Keratinocyte (primary cell): ENCODE measurements at places on chromosomes 3 and 15.

- DNase-seq, result no peak
Observed at GRCh38 chr3:157239082-157239704, 79.2 kb upstream of the CCNL1 start.

- DNase-seq, result no peak
Observed at GRCh38 chr3:10933805-10934481, 58.6 kb upstream of the SLC6A1 start.

- DNase-seq, result no peak
Observed at GRCh38 chr3:38133557-38134405, 3.1 kb downstream of the ACAA1 start.

GRCh38 chr3:59127071-59127470 lies 77.2 kb upstream of the CFAP20DC start:
- DNase-seq, result no peak

DNA sequence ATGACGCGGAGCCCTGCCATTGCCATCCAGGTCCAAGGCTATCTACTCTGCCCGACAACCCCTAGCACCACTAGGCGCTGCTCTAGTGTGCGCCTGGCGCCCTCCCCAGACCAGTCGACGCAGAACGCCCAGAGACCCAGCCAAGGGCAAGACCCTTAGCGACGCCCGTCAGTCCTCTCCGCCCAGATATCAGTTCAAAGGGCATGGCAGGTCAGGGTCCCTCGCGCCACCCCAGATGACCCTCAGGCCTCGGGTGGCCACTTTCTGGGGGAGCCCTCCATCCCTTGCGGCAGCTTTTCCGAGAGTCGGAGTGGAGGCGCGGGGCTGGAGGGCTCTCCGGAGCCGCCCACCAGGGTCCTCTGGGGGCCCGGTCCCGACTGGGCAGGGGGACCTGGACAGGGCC lies 371 bp upstream of the CLSTN2 start:
- no peak for DNase-seq

GRCh38 chr3:110650741-110651140 lies 420.9 kb upstream of the NECTIN3 start:
- no peak for DNase-seq

GRCh38 chr3:149933858-149934257 lies 36.8 kb downstream of the PFN2 start:
- DNase-seq, result no peak

DNA sequence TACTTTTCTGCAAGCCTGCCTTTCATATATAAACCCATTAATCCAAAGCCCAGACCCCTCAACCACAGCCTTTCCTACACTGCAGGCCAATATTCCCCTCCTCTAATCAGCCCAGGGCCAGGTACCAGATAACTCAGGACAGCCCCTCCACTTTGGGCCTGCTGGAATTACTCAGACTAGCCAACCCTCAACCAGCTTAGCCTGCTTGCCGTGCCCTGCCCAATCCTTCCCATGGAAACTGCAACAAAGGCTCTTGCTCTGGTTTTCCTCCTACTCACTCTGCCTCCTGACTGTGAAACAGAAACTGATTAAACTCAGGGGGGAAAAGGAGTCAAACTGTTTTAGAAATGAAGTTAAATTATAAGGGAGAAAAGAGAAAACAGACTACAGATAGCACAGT lies 248.1 kb downstream of the KLF13 start:
- no peak for DNase-seq

DNA sequence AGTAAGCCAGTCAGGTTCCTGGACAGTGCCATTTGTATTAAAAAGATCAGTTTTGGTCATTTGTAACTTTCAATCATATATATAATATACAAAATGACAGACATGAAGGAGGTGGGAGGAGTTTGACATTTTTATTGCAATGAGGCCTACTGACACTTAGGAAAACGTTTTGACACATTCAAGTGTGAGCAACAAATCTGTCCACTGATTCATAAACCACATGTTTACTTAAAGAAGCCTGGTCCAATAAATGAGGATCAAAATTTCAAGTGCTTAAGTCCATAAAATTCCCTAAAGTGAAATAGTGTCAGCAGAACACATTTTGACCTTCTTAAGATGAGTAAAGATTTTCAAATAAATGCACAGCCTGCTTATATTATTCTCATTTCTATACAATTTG lies 137.3 kb downstream of the MECOM start:
- no peak for DNase-seq

DNA sequence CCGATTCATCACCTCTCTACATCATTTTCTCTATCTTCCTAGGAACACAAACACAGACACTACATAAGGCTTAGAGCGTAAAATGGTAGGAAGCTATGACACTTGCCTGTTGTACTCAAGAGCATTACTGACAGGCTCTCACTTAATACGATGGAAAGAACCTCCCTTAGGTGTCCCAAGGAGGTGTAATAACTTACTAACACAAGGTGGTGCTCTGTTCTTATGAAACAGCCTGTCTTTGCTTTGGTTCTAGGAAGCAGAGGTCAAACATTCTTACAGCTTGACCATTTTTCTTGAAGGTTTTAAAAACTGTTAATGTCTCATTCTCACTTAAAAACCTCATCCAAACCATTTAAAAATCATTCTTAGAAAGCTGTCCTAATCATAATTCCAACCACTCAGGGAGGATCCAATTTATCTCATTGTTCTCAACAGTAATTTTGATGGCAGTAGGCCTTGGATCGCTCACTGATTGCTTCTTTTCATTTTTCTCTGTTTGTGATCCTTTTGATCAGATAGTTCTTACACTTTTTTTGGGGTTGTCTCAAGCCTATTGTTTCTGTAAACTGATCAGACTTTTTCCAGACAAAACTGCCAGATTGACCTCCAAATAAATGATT lies 317.8 kb upstream of the AGTR1 start:
- DNase-seq, result no peak

DNA sequence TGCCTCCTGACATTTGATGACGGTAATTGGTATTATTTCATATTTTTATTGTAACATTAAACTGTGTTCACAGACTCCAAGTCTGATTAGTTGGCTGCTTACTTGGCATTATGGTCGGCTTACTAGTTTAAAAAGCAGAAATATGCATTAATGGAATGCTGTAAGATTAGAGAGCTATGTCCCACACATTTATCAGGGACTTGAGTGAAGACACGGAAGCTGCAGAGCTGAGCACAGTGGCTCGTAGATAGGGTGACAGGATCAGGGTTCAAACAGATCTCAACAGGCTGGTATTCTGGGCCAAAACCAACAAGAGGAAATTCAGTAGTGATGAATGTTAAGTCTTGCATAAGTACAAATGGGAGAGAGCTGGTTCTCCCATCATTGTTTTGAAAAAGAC lies 113.8 kb downstream of the ADAMTSL3 start:
- DNase-seq, result no peak

GRCh38 chr3:64093825-64094712 lies 70.8 kb upstream of the PSMD6 start:
- no peak for DNase-seq

DNA sequence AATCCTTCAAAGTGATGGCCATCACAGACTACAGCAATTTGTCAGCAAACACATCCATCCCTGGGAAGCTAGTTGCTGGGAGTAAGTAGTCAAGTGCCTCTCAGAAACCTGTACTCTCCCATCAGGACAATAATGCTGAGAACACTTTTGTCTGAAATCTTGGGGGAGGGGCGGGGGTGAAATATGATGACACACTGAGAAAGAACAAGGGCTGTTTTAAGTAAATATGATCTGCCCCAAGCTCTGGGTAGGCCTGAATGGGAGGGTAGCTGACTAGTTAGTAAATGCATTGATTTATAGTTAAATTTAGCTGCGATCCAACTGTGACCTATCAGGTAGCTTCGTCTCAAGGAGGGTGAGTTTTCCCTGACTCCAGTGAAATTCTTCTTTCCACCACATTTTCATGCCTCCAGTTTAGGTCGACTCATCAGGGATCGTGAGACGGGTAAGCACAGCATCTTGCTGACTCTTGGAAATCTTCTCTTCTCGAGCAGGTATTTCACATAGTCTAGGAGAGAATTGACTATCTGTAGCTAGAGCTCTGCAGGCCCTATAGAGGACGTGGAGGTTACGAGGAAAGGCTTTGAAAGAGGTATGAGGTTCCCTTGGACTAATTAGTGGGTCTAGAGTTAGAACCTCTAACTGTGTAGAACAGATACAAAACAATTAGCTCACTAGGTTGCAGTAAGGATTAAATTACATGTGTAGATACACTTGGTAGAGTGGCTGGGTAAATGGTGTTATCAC lies 213.4 kb upstream of the SLC2A2 start:
- DNase-seq, result no peak

GRCh38 chr3:197404030-197404429 lies 105.6 kb upstream of the DLG1 start:
- DNase-seq, result no peak

GRCh38 chr15:38207621-38208020 lies 45.0 kb upstream of the SPRED1 start:
- DNase-seq, result no peak

DNA sequence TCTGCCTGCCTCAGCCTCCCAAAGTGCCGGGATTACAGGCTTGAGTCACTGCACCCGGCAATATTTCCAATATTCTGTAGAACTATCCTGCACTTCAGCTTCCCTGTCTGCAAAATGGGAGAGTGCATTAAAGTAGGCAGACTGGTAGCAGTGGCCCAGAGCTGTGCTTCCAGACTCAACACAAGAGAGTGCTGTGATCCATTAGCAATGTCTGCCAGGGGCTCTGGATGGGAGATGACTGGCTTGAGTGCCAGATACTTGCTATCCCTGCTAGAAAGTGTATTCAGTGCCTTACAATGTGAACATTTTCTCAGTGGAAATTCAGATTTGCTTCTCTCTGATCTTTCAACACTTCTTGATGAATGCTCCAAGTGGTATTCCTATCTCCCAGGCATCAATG lies 65.4 kb upstream of the CTSH start:
- no peak for DNase-seq

- no peak for DNase-seq
Observed at GRCh38 chr3:151178208-151178845, 24.7 kb downstream of the GPR171 start.

DNA sequence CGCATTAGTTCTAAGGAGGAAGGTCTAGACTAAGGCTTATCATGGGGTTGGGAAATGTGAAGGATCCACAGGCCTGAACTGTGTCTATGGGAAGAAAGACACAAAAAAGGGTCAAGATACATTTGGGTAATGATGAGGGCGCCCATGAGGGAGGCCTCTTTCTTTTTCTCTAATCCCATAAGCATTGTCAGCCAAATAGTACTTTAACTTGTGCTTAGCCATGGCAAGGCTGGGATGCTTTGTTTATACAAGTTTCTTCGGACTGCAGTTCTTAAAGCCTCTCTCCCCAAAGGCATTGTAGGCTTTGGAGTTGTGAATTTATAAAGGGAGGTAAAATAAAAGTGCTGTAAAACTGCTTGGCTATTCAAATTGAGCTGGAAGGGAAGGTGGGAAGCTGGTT lies 23.4 kb downstream of the ARMC8 start:
- DNase-seq, result no peak

DNA sequence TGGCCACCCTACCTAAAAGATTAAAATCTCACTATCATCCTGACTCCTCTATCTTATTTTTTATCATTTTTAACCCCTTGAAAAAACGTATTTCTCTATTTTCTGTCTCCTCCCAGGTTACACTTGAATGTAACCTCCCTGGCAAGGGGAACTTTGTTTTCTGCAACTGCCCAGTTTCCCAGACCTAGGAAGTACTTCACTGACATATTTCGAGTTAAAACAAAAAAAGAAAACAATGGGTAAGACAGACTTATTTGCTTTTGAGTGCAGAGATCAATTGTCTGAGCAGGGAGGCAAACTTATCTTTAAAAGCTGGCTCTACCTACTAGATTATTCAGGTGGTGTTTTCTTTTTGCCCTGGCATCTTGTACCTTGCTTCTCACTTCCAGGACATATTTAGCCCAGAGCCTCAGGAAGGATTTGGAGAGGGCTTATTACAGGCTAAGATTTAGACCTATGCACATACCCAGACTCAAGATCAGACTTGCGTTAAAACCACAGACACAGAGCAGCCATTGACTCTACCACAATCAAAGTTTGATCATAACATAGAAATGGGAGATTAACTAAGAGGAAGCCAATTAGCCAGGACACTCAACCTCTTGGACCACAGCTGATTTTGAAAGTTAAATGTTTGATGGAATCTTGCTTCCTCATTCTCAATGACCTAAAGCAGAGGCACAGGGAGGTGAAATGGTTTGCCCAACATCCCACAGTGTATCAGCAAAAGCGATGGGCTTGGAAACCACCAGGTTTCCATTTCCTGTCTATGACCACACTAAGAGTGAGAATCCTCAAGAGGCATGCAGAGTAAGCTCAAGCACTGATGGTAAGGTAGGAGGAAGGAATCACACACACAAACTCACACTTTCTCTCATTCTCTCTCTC lies 169.5 kb upstream of the THBS1 start:
- DNase-seq, result no peak

DNA sequence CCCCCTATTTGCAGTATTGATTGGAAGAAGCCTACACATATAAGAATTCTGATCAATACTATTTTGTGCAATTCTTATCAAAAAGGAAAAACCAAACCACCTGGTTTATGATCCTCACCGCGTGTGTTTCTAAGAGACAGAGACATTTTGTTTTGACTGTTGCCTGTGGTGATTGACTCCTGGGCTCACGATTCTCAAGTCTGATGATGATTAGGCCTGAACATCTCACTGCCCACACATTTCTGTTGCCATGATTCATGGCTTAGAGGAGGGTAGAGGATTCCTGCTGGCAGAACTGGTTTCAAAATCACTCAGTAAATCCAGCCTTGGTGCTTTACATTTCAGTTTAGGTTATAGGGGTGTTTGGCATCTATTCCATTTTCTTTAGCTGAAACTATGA lies 88.3 kb upstream of the UBE3A start:
- no peak for DNase-seq

DNA sequence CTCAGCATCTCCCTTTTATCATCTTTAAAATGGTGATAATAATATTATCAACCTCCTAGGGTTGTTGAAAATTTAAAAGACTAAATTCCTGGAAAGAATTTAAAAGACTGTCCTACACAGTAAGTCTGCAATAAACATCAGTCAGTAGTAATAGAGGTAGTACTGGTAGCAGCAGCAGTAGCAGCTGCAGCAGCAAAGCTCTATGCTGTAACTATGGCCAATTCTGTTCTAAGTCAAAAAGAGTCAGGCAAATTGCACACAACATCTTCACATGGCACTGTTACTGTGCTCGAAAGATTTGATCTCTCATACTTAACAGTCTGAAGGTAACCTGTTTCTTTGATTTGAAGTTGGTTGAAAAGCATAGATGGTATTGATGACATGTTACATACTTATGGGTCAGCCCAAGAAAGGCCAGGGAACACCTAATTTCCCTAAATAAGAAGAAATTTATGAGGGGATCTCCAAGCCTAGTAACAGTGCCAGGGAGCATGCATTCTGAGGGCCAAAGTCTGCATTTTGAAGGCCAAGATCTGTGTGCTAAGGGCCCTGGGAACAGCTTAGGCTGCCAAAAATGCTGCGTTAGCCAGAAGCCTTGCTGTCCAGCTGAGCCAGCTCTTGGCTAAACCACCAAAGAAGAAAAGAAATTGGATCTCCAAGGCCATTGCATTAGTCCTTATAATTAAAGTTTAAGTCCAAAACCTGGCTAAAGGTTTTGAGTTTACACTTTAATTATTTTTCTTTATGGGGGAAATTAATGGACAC lies 68.2 kb downstream of the SIDT1 start:
- no peak for DNase-seq

- no peak for DNase-seq
Observed at GRCh38 chr3:77084511-77084910, 44.6 kb downstream of the ROBO2 start.

GRCh38 chr3:117696851-117697407 lies 987.4 kb downstream of the TUSC7 start:
- no peak for DNase-seq

GRCh38 chr3:45054196-45054857 lies 28.2 kb downstream of the CLEC3B start:
- DNase-seq, result no peak
